HuH-7.5 (cell line): ENCODE measurements at places on chromosomes 13 and 19.
A peak's percentile ranks its signal among the peaks of the same experiment; 100 is the strongest.

GRCh38 chr13:20702530-20702914, 977 bp upstream of the IL17D start:
- DNase-seq = no peak

DNA sequence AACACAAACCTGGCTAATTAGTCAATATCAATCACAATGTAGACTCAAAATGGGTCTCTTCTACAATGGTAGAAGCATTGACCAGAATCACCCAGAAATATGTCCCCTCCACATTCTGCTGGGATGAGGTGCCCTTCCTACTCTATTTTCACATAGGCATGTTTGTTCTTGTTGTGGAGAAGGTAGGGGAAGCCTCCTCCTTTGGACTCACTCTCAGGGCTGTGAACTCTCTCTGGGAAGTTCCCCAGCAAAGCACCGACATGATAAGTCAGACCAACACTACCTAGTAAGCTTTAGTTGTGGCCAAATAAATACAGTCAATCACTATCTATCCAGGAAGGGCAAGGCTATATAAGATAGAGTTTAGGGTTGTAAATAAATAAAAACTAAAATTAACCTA, 194.5 kb upstream of the UBL3 start:
- DNase-seq = no peak

- peak; percentile 71 for DNase-seq
These were observed 5.2 kb upstream of the ZNF579 start for GRCh38 chr19:55585658-55586339.

DNA sequence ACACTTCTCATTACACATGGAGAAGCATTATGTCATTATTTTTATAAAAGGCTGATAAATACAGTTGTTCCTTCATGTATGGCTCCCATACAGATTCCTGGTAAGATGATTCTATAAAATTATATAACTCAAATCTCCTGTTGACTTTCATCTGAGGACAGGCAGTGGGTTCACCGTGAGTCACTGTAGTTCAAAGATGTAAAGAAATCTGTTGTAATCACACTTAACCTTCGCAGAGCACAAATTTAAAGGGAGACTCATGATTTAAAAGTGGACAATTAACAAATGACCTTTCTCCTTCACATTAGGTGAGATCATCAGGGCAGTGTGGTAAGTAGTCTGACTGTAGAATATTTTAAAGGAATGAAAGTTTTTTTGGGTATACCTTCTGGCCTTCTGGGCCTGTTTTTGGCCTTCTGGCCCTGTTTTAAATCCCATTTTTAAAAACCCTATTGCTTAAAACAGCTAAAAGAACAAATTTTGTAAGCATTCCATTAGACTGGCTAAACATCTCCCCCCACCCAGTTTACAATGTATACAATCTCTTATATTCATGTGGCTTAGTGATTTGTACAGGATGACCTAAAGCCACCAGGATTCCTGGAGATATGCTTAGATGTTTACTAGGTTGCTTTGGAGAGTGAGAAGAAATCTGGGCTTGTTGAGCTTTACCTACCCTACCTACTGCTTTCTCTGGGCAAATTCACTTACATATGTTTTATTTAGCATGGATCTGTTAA, 171.2 kb downstream of the ITGBL1 start:
- no peak for DNase-seq

- no peak for DNase-seq
These were observed 126.6 kb downstream of the USP12 start for GRCh38 chr13:27044837-27045570.

GRCh38 chr19:51810223-51810622, 15.3 kb downstream of the FPR3 start:
- DNase-seq = no peak

DNA sequence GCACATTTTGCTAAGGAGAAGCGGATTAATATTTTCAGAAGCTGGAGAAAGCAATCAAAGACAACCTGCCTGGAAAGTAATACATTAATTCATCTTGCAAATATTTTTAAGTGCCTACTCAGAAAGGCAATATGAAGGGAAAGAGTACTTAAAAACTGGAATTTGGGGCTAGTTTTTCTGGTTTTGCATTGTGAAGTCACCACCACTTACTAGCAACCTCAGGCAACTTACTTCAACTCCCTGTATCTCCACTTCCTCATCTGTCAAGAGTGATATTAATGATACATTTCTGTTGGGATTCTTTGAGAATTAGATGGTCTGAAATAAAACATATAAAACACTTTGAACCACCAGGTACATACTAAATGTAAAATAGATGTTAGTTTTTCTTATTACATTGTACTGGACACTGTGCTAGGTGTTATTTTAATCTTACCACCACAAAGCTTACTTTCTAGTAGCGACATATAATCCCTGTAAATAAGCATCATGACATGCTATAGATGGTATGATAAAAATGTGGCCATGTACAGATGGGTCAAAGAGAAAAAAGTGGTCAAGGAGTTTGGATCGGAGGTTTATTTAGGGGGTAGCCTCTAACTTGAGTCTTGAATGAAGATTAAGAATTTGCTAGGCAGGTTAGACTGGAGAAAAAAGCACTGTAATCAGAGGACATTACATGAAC, 101.2 kb downstream of the SPRY2 start:
- no peak for DNase-seq

GRCh38 chr19:34712395-34713261, 21.4 kb upstream of the ZNF181 start:
- DNase-seq = peak; percentile 42

- DNase-seq = peak; percentile 78
These were observed 13.5 kb upstream of the TPM4 start for GRCh38 chr19:16062789-16063188.
